ENCODE measurements at places on chromosomes 5 and 9.

GRCh38 chr9:83304686-83305085 lies 233.5 kb downstream of the FRMD3 start:
- DNase-seq, result no peak

- no peak for DNase-seq
Measured at GRCh38 chr5:178363501-178364325, 131.1 kb upstream of the PHYKPL start.

- DNase-seq, result no peak
Measured at GRCh38 chr5:15500325-15501001, 483 bp downstream of the FBXL7 start.

DNA sequence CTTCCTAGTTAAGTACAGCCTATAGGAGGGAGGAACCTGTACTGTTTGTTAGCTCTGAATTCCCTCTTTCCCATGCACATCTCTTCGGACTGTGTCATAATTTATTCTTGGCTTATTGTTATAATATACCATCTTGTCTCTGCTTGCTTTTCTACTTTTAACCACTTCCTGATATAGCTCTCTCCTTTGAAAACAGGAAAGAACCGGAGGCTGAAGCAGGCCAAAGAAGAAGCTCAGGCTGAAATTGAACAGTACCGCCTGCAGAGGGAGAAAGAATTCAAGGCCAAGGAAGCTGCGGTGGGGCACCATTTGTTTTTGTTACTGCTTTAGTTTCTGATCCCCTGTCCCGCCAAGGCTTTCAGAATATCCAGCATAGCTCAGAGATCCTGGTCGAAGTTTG lies 4.8 kb downstream of the ATP6V1G1 start:
- DNase-seq, result peak; percentile 62

GRCh38 chr5:180291234-180291940 lies 496 bp downstream of the MAPK9 start:
- no peak for DNase-seq

GRCh38 chr9:88476491-88477271 lies 58.3 kb upstream of the NXNL2 start:
- no peak for DNase-seq

- DNase-seq, result no peak
Measured at GRCh38 chr5:179377421-179378115, 32.3 kb upstream of the ADAMTS2 start.

- peak; percentile 52 for DNase-seq
Measured at GRCh38 chr5:176596689-176597416, 13.1 kb downstream of the GPRIN1 start.

DNA sequence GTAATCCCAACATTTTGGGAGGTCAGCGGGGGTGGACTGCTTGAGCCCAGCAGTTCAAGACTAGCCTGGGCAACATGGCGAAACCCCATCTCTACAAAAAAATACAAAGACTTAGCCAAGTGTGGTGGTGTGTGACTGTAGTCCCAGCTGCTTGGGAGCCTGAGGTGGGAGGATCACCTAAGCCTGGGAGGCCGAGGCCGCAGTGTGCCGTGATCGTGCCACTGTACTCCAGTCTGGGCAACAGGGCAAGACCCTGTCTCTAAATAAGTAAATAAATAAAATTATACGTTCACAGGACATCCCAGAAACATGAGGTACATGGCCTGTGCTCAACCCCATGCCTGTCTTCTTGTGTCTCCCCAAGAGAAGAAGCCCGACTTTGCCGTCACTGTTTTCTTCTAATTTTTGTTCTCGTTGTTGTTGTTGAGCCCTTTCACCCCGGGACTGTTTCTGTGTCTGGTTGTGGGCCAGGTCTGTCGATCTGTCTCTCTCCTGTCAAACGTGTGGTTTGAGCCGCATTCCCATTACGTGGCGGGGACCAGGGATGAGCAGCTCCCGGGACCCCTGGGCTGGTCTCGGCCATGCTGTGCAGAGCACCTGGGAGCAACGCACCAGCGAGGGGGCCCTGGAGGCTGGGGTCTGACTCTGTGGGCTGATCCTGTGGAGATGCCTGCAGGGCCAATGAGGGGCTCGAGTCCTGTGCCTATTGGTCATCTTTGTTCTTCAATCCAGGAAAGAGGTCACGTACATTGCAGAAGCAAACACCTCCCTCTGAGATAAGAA lies 32.2 kb downstream of the NACC2 start:
- no peak for DNase-seq

DNA sequence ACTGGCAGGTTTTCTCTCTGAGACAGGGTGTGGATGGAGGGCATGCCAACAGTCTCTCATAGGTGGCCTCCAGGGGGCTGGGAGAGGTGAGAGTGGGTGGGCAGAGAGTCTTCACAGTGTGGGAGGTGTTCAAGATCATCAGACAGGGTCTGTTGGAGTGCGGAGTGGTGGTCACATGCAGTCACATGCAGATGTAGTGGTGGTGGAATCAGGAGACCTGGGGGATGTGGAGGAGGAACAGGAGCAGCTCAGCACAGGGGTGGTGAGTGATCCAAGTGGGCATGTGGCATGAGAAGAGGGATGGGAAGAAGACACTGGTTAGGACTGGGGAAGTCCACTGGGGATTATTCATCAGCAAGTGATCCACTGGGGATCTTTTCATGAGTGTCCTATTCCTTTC lies 5.8 kb downstream of the GM2A start:
- no peak for DNase-seq

DNA sequence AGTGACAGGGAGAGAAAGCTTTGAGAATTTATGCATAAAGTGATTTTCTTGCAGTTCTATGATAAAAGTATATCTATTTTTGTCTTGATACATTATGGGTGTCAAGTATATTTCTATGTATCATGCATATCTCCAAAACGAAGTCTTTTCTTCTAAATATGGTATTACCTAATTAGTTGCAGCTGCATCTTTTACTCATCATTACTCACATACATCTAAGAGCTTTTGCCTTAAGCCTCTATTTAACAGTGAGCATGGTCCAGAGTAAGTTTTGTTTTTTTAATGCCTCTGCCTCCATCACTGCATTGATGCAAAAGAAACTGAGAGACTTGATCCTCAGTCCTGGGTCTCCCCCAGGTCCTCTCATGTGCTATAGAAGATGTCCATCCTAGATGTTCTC lies 40.0 kb upstream of the SMC5 start:
- DNase-seq, result no peak

DNA sequence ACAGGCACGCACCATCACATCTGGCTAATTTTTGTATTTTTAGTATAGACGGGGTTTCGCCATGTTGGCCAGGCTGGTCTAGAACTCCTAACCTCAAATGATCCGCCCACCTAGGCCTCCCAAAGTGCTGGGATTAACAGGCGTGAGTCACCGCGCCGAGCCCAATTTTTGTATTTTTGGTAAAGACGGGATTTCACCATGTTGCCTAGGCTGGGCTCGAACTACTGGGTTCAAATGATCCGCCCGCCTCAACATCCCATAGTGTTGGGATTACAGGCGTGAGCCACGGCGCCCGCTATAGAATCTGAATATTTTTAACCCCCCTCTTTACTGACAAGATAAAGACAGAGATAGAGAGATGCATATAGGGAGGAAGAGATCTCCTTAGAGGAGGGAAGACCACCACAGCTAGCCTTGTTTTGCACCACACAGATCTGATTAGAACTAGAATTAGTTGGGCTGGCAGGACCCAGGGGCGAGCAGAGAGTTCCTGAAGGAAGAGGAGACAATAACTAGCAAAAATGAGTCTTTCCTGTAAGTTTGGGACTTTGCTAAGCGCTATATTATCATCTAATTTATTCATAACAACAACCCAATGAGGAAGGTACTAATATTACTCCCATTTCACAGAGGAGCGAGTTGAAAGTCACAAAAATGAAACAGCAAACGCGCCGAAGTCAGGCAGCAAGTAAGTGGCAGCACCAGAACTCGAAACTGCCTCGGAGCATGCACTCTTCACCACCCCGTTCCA lies 1.5 kb upstream of the ANKHD1 start:
- no peak for DNase-seq

DNA sequence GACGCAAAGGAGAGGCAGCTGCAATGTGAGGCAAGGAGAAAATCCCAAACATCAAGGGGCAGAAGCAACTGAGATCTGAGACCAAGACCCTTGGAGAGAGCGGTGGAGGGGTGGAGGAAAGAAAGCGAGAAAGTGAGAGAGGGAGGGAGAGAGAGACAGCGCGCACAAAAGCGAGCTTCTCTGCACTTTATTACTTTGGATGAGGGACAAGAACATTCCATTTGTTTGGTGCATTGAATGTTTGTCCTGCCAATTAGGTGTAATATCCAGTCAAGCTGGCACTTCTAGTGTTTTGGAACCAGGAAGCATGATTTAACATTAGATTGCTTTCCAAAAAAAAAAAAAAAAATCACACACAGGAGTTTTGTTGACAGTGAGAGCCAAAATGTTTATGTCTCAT lies 1.4 kb downstream of the CAST start:
- no peak for DNase-seq

- DNase-seq, result no peak
Measured at GRCh38 chr5:35461530-35461929, 156.1 kb upstream of the SPEF2 start.

DNA sequence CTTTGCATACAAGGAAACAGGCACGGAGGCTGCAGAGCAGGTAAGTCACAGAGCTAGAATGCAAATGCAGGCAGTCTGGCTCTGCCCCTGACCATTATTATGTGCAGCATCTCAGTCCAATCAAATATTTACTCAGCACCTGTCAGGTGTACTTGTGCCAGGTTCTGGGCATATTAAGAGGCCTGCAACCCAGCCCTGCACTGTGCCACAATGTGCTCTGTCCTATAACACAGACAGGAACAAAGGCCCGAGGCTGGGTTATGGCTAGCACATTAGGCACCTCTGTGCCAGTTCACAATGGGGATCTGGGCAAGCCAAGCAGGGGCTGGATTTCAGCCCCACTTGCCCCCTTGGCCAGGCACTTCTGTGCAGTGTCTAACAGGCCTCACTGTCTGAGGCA lies 14.0 kb downstream of the ARL15 start:
- DNase-seq, result no peak

DNA sequence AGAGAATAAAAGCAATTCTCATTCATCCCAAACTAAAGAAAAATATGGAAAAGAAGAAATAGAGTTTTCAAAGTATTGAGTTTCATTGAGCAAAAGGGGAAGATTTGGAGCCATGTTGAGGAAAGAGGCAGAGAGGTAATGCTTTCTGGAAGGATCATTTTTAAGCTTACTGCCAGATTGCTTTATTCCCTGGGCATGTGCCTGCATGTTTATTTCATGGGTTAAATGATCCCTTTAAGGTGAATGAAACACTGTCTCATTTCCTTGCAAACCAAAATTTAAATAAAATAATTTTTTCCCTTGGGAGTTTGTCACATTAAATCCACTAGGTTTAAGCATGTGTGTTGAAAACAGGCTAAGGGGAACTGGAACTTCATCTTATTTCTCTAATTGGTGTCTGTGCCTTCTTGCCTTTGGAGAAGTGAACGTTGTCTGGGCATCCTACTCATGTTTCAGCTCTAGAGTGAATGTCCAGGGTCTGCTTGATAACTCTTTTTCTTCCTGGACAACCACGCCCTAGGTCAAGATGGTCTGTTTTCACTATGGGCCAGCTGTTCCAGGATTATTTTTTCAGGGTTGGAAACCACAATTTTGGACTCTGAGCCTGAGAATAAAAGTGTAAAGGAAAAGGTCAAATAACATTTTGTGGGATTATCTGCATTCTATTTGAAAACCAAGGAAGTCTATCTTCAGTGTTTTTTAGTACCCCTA lies 114.1 kb upstream of the ELL2 start:
- no peak for DNase-seq

GRCh38 chr5:151051931-151052608 lies 28.8 kb downstream of the TNIP1 start:
- no peak for DNase-seq

GRCh38 chr5:2750026-2750757 lies 1.3 kb downstream of the IRX2 start:
- no peak for DNase-seq

- DNase-seq, result no peak
Measured at GRCh38 chr5:55991768-55992486, 2.8 kb downstream of the IL6ST start.

- no peak for DNase-seq
Measured at GRCh38 chr9:131732061-131732526, 7.8 kb downstream of the RAPGEF1 start.

DNA sequence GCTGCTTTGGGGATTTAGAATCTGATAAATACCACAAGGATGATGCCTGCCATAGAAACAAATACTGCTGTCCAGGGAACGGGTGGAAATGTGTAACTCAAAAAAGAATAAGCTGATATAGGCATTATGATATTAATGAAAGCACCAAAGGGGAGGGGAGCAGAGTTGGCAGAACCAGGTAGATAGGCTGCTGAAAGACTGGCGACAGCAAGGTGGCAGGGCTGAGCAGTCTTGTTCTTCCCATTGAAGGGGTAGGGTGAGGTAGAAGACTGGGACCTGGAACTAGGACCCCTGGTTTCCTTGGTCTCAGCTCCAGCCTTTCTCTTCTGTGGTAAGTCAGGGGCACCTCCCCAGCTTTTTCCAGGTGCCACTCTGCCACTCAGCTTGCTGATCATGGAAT lies 31.4 kb upstream of the TMOD1 start:
- DNase-seq, result no peak

- no peak for DNase-seq
Measured at GRCh38 chr5:148825716-148826052, 727 bp upstream of the ADRB2 start.

DNA sequence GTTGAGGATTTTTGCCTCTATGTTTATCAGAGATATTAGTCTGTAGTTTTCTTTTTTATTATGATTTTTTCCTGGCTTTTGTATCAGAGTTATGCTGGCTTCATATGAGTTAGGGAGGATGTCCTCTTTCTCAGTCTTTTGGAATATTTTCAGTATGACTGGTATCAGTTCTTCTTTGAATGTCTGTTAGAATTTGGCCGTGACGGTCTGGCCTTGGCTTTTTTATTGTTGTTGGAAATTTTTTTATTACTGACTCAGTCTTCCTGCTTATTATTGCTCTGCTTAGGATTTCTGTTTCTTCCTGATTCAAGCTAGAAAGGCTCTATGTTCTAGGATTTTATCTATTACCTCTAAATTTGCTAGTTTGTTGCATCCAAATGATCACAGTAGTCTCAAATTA lies 421.9 kb downstream of the CDH10 start:
- DNase-seq, result no peak

DNA sequence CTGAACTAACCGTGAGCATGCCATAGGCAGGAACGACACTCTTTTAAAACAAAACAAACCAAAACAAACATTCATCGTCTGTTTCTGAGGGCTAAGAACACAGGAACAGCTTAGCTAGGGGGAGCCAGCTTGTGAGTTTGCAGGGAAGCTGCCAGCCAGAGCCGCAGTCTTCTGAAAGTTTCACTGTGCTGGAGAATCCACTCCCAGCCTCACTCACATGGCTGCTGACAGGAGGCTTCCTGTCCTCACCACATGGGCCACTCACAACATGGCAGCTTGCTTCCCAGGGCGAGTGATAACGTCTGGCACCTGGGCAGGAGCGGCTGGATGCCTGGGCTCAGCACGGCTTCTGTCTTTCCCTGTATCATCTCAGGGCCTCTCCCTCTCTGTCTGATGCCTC lies 275.2 kb downstream of the MSX2 start:
- no peak for DNase-seq

Measured in activated T-helper 2 cell treated with anti-CD3 and anti-CD28 coated beads, Interferon-gamma antibody, Interleukin-2, Interleukin-4, amounts not matched to agents 10 μg/mL and 5 μg/mL and 100 μg/mL, durations not matched to agents 14 hours and 24 hours and 36 hours (primary cell).